ENCODE measurements at places on chromosomes 16 and 17. TPM values are rescaled to one million over a fixed set of nuclear protein-coding genes. Genes with fewer than 3 reads are reported as not detected.

DNA sequence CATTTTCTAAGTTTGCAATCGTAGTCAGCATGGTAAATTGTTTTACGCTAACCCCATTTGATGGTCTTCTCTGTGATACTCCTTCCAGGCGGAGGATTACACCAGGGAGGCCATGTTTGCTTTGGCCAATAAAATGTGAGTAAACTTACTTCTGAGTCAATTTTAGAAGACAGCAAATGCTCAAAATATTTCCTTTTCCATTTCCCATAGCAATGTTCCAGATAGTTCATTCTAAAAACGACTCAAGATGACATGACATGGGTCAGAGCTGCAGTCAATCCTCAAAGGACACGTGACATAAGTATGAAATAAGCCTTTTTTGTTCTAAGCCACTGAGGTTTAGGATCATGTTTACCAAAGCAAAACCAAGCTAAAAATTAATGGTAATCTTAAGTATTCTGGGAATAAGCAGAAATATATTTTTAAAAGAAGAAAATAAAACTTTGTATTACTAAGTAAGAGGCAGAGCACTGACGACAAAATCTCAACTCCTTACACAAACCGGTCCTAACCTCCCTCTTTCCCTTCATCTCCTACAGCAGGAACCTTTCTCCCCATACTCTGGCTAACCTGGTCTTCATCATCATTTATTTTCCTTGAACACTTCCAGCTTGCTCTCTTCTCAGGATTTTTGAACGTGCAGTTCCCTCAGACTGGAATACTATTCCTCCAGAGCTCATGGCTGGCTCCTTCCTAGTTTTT, 266.2 kb downstream of the CEP112 start:
- no peaks in the 10 kb centered on the region for H3K27me3 ChIP-seq
- DNase-seq, result no peak
- no peak overlapping the region for H3K27ac ChIP-seq
- no peak overlapping the region for H3K4me3 ChIP-seq
- H3K4me1 ChIP-seq, result no peaks in the 10 kb centered on the region

DNA sequence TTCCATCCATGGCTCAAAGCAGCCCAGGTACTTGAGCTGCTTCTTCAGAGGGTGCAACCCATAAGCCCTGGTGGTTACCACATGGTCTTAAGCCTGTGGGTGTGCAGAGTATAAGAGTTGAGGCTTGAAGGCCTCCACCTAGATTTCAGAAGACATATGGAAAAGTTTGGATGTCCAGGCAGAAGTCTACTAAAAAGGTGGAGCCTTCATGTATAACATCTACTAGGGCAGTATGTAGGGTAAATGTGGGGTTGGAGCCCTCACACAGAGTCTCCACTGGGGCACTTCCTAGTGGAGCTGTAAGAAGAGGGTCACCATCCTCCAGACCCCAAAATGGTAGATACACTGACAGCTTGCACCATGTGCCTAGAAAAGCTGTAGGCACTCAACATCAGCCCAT, 120.9 kb downstream of the HS3ST3A1 start:
- no peak overlapping the region for H3K4me3 ChIP-seq
- no peak for DNase-seq
- no peak overlapping the region for H3K27ac ChIP-seq
- H3K27me3 ChIP-seq, result peaks cover 1% of the 10 kb centered on the region
- no peaks in the 10 kb centered on the region for H3K4me1 ChIP-seq

GRCh38 chr17:19321481-19322128, 40.9 kb downstream of the B9D1 start:
- no peak for DNase-seq
- peaks cover 6% of the 10 kb centered on the region for H3K36me3 ChIP-seq
- H3K4me3 ChIP-seq, result no peak overlapping the region
- H3K27ac ChIP-seq, result no peak overlapping the region
- peaks cover 6% of the 10 kb centered on the region for H3K4me1 ChIP-seq

GRCh38 chr17:42698736-42699414, 16.5 kb downstream of the CNTNAP1 start:
- no peak overlapping the region for H3K27ac ChIP-seq
- peaks cover 54% of the 10 kb centered on the region for H3K36me3 ChIP-seq
- no peak for DNase-seq

DNA sequence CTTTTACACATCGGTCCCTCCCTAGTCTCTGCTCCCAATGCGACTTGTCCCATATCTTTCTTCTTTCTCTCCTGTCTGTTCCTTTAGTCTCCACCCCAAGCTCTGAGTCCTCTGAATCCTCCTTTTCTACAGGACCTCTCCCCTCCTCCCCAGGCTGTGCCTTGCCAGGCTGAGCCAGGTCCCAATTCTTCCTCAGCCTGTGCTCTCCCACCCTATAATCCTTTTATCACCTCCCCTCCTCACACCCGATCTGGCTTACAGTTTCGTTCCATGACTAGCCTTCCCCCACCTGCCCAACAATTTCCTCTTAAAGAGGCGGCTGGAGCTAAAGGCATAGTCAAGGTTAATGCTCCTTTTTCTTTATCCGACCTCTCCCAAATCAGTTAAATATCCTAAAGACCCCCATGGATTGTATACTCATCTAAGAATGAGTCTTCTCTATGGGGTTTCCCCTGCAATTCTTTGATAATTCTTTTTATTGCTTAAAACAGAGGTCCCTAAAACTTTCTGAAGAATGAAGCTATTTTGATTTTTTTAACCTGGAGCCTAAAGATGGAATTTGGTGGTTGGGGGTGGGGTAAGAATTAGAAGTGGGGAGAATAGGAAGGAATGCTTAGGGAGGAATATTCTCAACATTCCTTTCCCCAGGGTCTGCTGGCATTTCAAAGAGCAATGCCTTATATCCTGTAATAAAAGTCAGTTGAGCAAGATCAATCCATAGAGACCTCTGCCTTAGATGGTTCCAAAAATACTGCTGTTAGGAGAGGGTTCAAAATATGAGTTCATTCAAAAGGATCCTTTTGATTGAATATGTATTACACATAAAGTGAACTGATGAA, 102.8 kb downstream of the MYO1D start:
- peaks cover 12% of the 10 kb centered on the region for H3K36me3 ChIP-seq
- DNase-seq, result no peak
- no peak overlapping the region for H3K27ac ChIP-seq
- H3K27me3 ChIP-seq, result no peaks in the 10 kb centered on the region
- H3K4me3 ChIP-seq, result no peak overlapping the region
- H3K4me1 ChIP-seq, result peaks cover 5% of the 10 kb centered on the region

DNA sequence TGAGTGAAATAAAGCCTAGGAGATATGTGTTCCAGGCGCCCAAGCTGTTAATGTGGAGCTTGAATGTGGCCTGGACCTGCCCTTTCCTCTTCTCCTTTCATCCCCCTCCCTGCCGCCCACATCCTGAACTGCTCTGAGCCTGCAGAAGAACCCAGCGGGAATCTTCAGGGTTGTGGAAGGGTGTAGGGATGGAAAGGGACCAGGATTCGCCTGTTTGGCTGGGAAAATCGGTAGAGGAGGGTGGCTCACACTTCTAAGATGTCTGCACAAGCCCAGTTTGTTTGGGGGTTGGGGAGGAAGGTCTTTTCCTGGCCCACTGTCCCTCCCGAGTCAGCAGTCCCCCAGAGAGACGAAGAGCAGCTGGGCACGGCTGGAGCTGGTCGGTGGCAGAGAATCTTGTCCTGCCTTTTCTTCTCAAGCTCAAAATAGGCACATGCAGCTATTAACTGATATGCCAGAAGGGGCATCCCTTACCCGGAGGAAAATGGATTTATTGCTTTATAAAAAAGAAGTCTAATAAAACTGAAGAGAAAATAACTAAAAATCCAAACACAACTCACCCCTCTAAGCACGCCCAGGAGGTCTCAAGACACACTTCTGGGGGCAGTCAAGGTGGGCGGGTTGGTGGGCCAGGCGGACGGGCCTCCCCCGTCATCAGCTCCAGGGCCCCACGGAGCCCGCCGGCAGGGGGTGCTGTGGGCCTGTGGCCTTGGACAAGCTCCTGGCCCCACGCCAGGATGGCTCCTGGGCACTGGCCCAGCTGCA, 11.5 kb upstream of the PITPNA start:
- no peak overlapping the region for H3K27ac ChIP-seq
- no peak overlapping the region for H3K4me3 ChIP-seq
- DNase-seq, result peak; percentile 87
- H3K27me3 ChIP-seq, result no peaks in the 10 kb centered on the region

GRCh38 chr16:75745242-75745641, 19.0 kb upstream of the CPHXL start:
- peaks cover 16% of the 10 kb centered on the region for H3K27me3 ChIP-seq
- no peak for DNase-seq
- H3K4me1 ChIP-seq, result no peaks in the 10 kb centered on the region
- no peak overlapping the region for H3K4me3 ChIP-seq
- no peaks in the 10 kb centered on the region for H3K36me3 ChIP-seq
- no peak overlapping the region for H3K27ac ChIP-seq

GRCh38 chr16:28167221-28167620, 44.5 kb downstream of the XPO6 start:
- H3K4me3 ChIP-seq, result no peak overlapping the region
- no peaks in the 10 kb centered on the region for H3K27me3 ChIP-seq
- no peak for DNase-seq
- peaks cover 85% of the 10 kb centered on the region for H3K36me3 ChIP-seq
- H3K4me1 ChIP-seq, result peaks cover 59% of the 10 kb centered on the region

- no peak for DNase-seq
- H3K4me3 ChIP-seq, result no peak overlapping the region
- no peaks in the 10 kb centered on the region for H3K27me3 ChIP-seq
- no peaks in the 10 kb centered on the region for H3K4me1 ChIP-seq
- H3K36me3 ChIP-seq, result peaks cover 19% of the 10 kb centered on the region
These were observed 73.0 kb downstream of the KLHDC4 start for GRCh38 chr16:87692756-87693155.

- no peak overlapping the region for H3K4me3 ChIP-seq
- H3K36me3 ChIP-seq, result peaks cover 83% of the 10 kb centered on the region
- peaks cover 16% of the 10 kb centered on the region for H3K4me1 ChIP-seq
These were observed 12.5 kb downstream of the POLR2A start for GRCh38 chr17:7496470-7497183.

DNA sequence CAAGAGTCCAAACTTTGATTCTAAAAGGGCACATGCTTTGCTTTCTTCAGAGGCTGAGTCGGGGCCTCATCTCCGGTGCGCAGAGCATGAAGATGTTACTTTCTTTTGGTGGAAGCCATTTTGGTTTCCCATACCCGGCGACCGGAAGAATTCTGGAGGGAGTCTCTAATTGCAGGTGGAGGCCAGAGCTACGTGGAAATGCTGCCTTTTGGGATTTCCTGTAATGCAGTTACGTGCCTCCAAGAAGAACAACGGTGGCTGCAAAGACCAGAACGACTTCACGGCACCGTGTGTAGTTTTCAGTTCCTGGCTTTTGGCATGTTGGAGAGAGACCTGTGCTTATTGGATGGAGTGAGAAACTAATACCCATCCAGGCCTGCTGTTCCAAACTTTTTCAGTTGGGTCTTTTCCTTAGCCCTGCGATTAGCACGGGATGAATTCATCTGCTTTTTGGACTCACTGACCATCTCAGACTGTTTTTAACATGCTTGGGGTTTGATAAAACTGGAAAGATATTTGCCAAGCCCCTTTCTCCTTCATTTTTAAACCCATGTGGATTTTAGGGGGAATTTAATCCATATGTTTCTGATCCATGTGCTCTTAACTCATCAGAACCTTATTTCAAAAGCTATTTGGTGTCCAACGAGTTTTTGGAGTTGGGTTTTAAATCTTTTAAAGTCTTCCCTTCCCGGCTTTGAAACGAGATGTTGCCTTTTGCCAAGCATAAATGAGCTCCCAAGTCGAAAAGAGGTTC, 19.0 kb downstream of the FOXL1 start:
- peaks cover 56% of the 10 kb centered on the region for H3K27me3 ChIP-seq
- no peaks in the 10 kb centered on the region for H3K4me1 ChIP-seq
- H3K36me3 ChIP-seq, result no peaks in the 10 kb centered on the region
- no peak for DNase-seq
- no peak overlapping the region for H3K27ac ChIP-seq
- H3K4me3 ChIP-seq, result no peak overlapping the region

- peak overlapping the region; percentile 62 for H3K27ac ChIP-seq
- H3K36me3 ChIP-seq, result peaks cover 4% of the 10 kb centered on the region
- H3K4me3 ChIP-seq, result peak overlapping the region; percentile 37
- peaks cover 42% of the 10 kb centered on the region for H3K4me1 ChIP-seq
- DNase-seq, result no peak
These were observed 2.5 kb downstream of the CISD3 start for GRCh38 chr17:38732376-38733281.

DNA sequence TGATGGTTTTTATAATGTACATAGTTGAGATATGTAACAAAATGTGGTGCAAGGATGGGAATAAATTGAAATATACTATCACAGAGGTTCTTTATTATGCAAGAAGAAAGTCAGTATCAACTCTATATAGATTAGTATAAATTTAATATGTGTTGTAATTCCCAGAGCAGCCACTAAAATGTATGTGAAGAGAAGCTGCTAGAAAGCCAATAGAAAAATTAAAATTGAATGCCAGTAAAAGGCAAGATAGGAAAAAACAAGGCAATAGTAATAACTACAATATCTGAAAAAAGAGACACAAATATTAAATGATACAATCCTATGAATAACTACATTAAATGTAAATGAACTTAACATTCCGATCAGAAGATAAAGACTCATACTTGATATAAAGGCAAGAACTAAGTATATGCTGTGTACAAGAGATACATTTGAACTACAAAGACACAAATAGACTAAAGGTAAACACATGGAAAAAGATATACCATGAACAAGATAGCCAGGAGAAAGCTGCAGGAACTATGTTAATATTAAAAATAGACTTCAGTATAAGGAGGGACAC, 92.0 kb downstream of the ABCA8 start:
- H3K27ac ChIP-seq, result no peak overlapping the region
- no peaks in the 10 kb centered on the region for H3K36me3 ChIP-seq
- H3K4me1 ChIP-seq, result no peaks in the 10 kb centered on the region
- no peak for DNase-seq
- H3K27me3 ChIP-seq, result peaks cover 7% of the 10 kb centered on the region

- H3K27ac ChIP-seq, result no peak overlapping the region
- no peak overlapping the region for H3K4me3 ChIP-seq
- H3K4me1 ChIP-seq, result peaks cover 6% of the 10 kb centered on the region
- H3K27me3 ChIP-seq, result peaks cover 23% of the 10 kb centered on the region
These were observed 44.0 kb upstream of the AKTIP start for GRCh38 chr16:53546988-53547391.

- no peak overlapping the region for H3K27ac ChIP-seq
- no peak for DNase-seq
- no peaks in the 10 kb centered on the region for H3K36me3 ChIP-seq
- no peaks in the 10 kb centered on the region for H3K27me3 ChIP-seq
- H3K4me3 ChIP-seq, result no peak overlapping the region
These were observed 5.2 kb upstream of the APRT start for GRCh38 chr16:88816736-88817535.

DNA sequence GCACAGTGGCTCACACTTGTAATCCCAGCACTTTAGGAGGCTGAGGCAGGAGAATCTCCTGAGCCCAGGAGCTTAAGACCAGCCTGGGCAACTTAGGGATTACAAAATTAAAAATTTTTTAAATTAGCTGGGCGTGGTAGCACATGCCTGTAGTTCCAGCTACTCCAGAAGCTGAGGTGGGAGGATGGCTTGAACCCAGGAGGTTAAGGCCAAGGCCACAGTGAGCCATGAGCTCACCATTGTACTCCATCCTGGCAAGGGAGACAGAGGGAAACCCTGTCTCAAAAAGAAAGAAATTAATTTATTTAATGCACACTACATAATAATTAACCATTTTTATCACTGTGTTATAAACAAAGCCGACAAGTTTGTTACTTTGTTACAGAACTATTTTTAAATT, 131.1 kb upstream of the TMEM97 start:
- DNase-seq, result no peak
- no peak overlapping the region for H3K4me3 ChIP-seq
- H3K27ac ChIP-seq, result no peak overlapping the region
- peaks cover 68% of the 10 kb centered on the region for H3K36me3 ChIP-seq
- H3K27me3 ChIP-seq, result no peaks in the 10 kb centered on the region

Gene CACNA1H
- total RNA-seq, result not detected

Gene ACADVL
- total RNA-seq, result 469 TPM

Gene C16orf46
- total RNA-seq, result 0.75 TPM

Gene C16orf95
- total RNA-seq, result 1.7 TPM

Gene TEKT1
- total RNA-seq, result not detected

Gene HASPIN
- 6.7 TPM for total RNA-seq

Gene TMEM220
- 2.4 TPM for total RNA-seq

Gene SMTNL2
- total RNA-seq, result not detected
